ENCODE measurements at places on chromosomes 5 and 9.

GRCh38 chr5:1461396-1461795 is 16.2 kb upstream of the SLC6A3 start:
- DNase-seq = no peak

- DNase-seq = no peak
Observed at GRCh38 chr5:125390326-125390725, 643.9 kb upstream of the ZNF608 start.

GRCh38 chr9:116558818-116559540 is 128.1 kb upstream of the TRIM32 start:
- no peak for DNase-seq

DNA sequence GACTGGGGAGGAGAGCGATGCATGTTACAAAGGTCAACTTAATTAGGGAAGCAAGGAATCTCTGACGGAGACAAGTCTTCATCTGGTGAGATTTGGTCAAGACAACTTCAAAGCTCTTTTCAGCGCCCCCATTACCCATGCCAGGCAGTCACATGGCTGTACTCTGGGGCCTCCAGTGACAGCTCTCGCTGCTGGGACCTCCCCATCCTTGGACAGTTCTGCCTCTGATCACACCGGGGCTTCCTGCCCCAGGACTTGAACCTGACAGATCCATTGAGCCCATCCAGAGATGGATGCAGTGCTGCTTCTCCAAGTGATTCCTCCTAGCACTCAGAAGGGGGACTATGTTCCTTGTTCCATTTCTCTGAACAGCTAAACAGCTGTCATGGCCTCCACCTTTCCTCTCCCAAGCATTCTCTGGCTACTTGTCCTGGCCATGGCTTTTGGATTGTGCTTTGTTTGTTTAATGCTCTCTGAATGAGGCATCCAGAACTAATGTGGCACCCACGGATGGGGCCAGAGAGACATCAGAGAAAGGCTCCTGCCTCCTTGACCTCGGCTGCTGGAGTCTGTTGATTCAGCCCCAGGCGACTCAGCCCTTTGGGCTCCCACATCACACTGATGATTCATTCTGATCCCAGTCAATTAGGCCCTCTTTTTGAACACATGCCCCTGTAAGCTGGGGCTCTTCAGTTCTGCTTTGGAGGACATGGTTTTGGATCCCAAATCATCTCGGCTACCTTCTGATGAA is 122.1 kb upstream of the ADAMTS16 start:
- DNase-seq = no peak

DNA sequence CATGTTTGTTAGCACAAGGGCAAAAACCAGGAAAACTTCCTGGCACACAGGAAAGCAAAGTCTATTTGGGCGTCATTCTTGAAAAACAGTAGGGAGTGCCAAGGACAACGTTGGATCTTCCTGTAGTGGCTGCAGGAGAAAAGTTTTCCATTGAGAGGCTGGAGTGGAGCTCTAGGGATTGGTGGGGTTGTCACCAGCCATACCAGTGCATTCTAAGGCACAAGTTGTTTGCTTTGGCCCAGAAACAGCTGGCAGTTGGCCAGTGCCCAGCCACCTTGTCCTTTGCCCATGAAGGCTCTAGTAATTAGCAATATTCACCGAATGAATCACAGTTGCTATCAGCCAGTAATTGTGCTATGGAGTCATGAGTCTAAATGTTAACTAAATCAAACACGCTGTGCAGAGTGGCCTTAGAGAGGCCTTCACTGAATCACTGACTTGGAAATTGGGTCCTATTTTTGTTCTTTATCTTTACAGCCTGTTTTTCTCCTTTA is 26.4 kb downstream of the TNFSF15 start:
- DNase-seq = no peak

DNA sequence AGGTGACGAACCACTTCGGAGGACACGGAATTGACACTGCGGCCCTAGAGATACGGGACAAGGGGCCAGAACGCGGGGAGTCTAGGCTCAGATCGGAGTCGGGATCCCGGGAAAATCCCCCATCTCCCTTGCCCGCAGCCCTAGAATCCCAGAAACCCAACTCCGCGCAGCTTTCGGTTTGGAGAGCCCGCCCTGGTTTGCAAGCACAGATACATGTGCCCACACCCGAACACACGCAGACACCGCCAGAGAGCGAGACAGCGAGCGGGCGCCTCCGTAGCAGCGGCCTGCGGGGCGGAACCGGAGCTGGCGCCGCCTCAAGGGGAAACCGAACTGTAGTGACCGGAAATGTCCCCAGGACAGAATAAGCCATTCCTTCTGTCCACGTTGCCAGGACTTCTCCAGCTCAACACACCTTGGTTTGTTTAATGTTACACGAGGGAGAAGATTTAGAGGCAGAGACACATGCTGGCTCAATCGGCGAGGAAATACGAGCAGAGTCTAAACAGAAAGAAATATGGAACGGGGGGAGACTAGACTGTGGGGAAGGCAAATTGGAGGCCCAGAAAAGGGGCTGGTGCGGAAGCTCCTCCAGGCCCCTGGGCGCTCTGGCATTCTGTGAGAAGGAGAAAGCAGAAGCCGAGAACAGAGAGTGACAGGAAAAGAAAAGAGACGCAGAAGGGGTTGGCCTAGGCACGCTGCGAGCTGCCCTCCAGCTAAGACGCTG is 2.9 kb upstream of the PAX5 start:
- DNase-seq = no peak

DNA sequence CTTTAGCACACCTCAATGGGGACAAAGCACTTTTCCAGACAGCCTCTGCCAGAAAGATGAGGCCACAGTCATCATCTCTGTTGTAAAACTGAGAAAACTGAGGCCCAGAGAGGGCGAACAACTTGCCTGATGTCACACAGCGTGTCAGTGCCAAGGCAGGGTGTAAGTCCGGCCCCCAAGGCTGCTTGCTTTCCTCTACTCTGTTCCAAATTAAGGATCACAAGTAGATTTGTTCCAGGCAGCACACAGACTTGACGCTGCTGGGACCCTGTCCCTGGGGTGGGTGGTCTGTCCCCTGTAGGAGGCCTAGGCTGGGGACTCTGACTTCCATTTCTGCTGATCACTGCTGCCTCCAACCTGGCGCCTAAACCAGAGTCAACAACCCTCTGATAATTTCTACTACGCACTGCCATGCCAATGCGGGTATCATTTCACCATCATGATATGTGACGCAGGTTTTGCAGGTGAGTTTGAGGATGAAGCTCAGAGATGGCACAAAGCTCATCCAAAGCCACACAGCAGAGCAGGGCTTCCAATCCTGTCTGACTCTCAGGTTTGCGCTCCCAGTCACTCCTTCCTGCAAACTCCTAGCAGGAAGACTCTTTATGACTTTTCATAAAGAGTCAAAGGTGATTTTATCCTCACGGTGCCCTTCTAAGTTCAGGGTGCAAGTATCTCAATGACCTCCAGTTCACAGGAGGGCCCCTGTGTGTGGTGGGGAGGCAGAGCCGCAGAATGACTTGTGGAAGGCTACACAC is 13.5 kb upstream of the RALGDS start:
- DNase-seq = no peak

- DNase-seq = no peak
Observed at GRCh38 chr9:70566066-70566465, 151.6 kb upstream of the KLF9 start.

GRCh38 chr5:28580616-28581015 is 1542.2 kb upstream of the CDH9 start:
- no peak for DNase-seq

- DNase-seq = no peak
Observed at GRCh38 chr5:55593115-55593472, 58.3 kb upstream of the PLPP1 start.

Measured in omental fat pad (tissue), 4 donors.